ENCODE measurements at places on chromosomes 3 and 15. TPM values are rescaled to one million over a fixed set of nuclear protein-coding genes. Genes with fewer than 3 reads are reported as not detected.

GRCh38 chr15:72933976-72934375 is 118.3 kb upstream of the NEO1 start:
- DNase-seq: no peak

DNA sequence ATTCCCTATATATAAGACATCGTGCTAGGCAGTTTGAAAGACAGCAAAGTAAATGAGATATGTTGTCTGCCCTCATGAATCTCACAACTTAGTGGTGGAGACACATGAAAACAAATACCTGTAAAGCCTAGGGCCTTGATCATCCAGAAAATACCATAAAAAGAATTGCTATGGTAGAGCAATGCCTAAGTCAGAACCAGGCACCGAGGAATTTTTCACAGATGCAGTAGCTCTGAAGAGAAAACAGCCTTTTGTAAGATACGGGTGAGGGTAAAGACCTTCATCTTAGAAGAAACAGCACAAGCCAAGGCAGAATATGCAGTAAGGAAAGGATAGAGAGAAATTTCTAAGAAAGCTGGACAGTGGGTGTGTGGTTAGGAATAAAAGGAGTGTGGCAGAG is 36.1 kb downstream of the CD200R1L start:
- no peak for DNase-seq

GRCh38 chr3:108380128-108380795 is 83.9 kb downstream of the HHLA2 start:
- no peak for DNase-seq

GRCh38 chr3:15959434-15959811 is 161.6 kb upstream of the ANKRD28 start:
- no peak for DNase-seq

GRCh38 chr3:109081746-109082510 is 36.0 kb downstream of the MORC1 start:
- DNase-seq: no peak

GRCh38 chr15:38828031-38828532 is 263.5 kb upstream of the RASGRP1 start:
- no peak for DNase-seq

HYAL1 gene
- total RNA-seq: 49.8 TPM

- peak; percentile 46 for DNase-seq
These were observed 126.0 kb downstream of the FMN1 start for GRCh38 chr15:33068511-33068990.

MST1R gene
- 2.2 TPM for total RNA-seq

DNA sequence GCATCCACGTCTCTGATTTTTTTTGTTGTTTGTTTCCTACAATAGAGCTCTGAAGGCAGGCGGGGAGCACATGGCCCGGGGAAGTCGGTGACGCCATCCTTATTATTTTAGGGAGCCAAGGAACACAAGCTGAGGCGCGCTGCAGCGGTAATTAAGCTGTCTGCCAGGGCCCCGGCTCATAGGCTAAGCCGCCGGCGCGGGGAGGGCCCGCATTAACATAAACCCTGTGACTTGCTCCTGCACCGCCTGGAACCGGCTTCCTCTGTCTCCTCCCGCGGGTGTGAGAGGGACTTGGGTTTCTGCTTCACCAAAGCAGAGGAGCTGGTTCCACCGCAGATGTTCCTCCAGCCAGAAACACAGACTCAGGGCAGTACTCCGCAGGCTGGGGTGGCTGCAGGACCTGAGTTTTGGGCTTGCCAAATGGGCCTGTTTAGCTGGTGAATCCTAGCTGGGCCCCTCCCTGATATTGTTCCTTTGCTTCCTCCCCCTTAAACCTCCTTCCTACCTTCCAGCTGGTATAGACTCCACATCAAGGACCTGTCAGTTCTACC is 25.3 kb downstream of the ANP32A start:
- peak; percentile 92 for DNase-seq

DNA sequence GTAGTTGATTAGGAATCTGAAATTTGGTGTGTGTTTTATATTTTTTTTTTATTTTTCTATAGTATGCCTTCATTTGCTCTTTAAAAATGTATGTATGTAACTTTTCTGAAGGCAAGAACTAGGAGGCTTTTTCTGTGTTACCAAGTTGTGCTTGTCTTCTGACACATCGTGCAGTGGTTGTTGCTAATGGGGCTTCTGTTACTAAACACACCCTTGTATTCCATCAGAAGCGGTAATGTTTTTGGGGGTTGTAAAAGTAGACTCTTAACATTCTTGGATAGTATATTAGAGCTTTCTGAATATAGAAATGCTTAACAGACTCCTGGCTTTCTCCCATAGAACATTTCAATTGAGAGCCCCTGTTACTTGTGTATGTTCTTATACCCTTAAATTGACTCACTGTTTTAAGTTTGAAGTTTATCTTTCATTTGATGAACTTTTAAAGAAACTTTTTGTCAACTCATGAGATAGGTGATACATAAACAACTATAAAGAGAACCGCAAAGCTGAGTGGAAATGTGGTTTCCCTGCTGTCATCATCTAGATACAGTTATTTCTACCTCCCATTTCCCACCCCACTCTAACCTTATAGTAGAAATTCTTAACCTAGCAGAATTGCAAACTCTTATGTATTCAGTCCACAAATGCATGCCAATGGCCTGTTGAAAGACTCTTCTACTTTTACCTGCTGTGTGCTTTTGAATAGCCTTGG is 2.5 kb downstream of the TIPARP start:
- DNase-seq: no peak

DNA sequence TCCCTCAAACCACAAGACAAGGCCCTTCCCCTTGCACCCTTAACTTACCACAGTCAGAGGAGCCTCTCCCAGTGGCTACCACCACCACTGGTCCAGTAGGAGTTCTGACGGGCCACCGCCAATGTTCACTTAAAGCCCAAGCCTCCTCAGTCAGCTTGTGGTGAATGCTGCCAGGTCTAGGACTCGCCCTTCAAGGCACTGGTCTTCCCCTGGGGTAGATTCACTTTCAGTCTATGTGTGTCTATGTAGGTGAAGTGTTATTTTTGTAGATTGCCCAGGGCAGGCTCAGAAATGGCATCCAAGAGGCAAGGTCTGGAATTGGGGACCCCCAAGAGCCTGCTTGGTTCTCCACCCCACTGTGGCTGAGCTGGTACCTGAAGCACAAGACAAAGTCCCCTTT is 15.4 kb upstream of the CASR start:
- no peak for DNase-seq

DNA sequence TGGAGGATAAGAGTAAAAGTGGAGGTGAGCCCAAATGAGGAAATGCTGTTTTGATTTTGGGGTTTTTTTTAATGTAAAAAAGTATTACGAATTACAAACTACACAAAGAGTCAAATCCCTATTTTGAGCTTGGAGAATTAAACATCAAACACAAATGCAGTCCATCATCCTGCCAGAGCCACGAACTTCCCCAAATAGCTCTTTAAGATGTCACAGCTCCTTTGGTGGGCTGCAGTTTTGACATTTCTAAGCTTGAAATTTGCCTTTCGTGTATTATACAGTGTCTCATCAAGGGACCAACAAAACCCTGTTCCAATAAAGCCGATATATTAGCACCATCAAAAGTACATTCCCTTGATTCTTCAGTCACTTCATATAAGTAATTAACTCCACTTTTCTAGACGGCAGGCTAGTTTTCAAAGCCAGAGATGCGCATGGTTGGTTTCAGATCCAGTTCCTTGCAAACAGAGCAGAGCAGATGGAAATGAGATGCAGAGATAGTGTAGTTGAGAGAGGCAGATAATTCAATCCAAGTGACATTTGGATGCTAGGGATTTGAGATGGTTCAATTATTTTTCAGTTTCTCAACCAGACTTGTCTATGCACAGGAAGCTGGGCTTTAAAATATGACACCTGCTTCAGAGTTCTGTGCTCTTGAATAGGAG is 580.9 kb downstream of the EDEM1 start:
- DNase-seq: no peak

P2RY14 gene
- 2.2 TPM for total RNA-seq

- DNase-seq: no peak
These were observed 35.9 kb downstream of the UNC13C start for GRCh38 chr15:54014067-54014655.

GRCh38 chr15:89823836-89824606 is 9.4 kb upstream of the ANPEP start:
- DNase-seq: no peak

CACNA1D gene
- total RNA-seq: 2.4 TPM

GRCh38 chr3:173889596-173889995 is 492.1 kb downstream of the NLGN1 start:
- no peak for DNase-seq

- no peak for DNase-seq
These were observed 221.2 kb upstream of the ALCAM start for GRCh38 chr3:105145511-105145910.

GRCh38 chr3:179450901-179451264 is 387 bp downstream of the GNB4 start:
- peak; percentile 78 for DNase-seq

DNA sequence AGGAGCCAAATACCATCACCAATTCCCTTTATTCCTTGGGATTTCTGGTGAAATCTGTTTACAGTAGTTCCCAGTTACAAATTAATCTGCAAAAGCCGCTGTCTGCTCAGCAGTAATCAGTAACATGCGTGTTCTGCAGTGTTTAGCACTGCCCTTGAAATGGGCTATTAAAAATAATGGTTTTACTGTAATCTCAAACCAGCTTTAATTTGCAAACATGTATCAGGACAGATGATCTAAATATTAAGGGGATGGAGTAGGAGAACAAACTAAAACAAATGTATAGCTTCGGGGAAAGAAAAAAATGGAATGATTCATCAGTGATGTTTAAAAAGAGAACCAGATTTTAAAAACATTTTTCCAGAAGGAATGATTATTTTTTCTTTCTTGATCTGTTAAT is 513.2 kb downstream of the MECOM start:
- no peak for DNase-seq

GRCh38 chr3:173893835-173894234 is 496.3 kb downstream of the NLGN1 start:
- no peak for DNase-seq

DNA sequence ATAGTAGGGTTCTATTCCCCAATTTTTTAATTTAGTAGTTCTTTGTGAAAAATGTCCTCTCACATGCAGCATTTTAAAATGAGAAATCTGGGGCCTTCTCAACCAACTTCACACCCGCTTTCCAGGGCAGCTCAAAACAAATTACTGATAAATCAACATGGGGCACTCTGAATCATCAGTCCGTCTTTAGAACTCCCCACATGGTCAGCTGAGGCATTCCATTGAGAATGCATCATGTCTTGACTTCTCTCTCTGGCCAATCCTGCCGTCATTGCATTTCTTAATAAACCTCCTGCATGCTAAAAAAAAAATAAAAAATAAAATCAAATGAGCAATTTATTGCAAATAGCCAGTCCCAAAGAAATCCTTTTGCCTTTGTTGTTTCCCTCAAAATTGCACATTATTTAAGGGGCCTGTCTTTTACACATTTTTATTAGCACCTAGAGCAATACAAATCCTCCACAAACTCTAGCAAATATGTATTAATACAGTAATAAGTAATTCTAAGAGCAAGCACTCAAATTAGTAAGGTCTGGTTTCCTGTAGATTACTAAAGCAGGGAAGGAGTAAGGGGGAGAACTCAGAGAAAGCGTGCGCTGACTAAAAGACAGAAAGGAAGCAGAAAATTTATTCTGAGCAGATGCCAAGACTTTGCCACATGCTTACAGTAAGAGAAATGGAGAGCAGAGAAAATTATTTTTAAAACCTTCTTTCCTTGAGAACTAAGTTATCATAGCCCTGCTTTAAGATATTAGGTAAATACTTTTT is 175.7 kb downstream of the TNIK start:
- DNase-seq: no peak

DNA sequence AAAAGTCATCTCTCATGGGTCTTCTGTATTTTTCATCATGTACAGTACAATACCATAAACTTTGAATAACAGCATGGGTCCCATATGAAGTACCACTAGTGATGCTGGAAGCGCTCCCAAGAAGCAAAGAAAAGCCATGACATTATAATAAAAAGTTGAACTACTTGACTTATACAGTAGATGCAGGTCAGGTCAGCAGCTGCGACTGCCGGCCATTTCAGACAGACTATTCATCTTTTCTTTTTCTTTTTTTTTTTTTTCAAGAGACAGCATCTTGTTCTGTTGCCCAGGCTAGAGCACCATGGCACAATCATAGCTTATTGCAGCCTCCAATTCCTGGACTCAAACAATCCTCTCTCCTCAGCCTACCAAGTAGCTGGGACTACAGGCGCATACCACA is 10.2 kb downstream of the RAF1 start:
- no peak for DNase-seq

DNA sequence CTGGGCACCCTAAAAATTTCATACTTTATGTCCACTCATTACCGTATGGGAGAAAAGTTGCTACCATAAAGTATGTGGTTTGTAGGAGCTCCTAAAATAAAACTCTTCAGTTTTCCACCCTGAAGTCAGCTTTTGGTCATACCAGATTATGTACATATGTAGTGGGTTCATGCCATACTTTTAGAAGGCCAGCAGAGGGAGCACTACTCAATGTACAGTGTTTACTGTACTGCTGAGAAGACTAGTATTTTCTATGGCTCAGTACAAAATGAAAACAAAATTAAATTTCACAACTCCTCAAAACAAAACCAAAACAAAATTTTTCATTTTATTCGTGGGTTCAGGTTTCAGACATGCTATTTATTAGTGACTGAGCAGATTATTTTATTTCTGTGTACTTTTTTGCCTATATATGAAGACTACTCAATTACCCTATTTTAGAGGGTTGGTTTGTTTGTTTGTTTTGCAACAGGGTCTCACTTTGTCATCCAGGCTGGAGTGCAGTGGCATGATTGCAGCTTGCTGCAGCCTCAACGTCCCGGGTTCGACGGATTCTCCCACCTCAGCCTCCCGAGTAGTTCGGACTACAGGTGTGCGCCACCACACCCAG is 24.3 kb downstream of the NXPE3 start:
- peak; percentile 54 for DNase-seq

DNA sequence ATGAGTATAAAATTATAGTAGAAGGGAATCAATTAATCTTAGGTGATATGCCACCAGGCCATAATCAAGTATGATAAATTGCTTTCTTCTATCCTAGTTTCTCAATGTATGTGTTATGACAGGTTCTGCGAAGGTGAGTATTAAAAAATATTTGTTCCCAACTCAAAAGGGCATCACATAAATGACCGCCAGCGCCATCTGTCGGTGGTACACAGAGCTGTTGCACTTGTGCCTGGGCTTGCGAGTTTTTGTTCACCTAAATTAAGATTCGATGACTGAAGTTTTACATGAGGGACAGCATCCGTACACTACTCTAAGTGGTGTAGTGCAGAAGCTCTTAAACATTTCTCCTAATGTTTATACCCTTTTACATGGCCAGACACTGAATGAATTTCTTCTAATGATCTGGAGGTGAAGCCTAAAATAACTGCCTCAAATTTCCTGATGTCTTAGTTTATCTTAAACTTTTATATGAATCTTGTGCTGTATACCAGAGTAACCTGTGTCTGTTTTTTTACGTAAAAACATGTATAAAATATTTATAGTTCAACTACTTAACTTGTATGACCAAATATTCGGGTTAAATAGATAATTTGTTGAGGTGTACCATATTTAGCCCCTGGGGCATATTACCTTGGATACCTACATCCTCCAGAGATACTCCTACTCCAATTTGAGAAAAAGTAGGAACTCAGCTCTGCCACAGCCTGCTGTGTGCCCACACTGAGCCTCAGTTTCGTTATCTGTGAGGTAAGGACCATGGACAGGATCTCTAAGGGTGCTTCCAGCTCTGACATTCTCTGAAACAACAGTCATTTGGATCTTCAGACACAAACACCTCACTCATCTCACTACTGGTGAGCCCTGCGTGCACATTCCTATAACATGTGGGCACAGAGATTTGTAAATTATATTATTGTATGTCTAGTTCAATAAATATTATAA is 365.6 kb downstream of the MAGI1 start:
- peak; percentile 59 for DNase-seq

GRCh38 chr3:123419181-123419849 is 29.6 kb downstream of the ADCY5 start:
- no peak for DNase-seq
